ENCODE measurements at places on chromosomes 2 and 18.

DNA sequence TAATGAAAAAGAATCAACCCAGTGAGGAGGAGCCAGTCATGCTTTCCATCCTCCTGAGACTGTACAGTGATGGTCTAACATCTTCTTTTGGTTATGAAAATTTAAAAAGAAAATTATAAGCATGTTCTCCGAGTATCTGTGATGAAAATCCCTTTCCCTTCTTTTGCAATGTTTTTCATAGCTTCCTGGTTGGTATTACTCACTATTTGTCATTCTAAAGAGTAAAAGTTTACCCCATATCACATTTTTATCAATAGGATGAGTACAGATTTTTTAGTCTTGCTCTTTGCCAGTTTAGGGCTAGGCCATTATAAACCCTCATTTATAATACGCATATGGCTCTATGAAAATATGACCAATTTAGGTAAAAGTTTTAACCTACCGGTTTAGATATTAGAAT is 564.1 kb downstream of the SUCLG1 start:
- no peak for DNase-seq

DNA sequence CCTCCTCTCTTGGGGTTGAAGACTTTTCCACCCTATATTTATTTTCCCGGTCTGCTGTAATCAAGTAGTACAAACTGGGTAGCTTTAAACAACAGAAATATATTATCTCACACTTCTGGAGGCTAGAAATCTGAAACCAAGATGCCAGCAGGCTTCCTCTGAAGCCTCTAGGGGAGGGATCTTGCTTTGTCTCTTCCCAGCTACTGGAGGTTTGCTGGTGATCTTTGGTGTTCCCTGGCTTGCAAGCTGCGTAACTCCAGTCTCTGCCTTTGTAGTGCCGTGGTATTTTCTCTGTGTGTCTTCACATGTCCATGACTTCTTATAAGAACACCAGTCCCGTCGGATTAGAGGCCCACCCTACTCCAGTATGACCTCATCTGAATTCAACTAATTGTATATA is 44.4 kb downstream of the MYO3B start:
- DNase-seq = no peak

GRCh38 chr2:32756074-32756727 is 128.4 kb downstream of the TTC27 start:
- DNase-seq = no peak

DNA sequence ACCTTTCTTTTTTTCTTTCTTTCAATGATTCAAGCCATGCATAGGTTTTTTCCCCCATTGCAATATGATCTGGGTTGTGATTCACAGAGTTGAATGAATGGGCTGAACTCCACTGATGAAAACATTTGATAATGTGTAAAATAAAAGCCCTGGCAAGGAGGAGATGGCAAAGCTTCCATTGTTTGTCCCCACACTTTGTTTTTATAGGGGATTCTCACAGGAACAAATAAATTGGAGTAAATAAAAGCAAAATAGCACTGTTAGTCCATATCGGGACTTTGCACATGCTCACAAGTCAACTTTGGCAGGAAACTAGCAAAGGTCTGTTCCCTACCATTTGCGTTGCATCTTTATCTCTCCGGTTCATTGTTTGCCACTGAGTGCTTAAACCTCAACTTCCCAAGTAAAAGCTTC is 55.7 kb downstream of the MEIS1 start:
- DNase-seq = no peak

DNA sequence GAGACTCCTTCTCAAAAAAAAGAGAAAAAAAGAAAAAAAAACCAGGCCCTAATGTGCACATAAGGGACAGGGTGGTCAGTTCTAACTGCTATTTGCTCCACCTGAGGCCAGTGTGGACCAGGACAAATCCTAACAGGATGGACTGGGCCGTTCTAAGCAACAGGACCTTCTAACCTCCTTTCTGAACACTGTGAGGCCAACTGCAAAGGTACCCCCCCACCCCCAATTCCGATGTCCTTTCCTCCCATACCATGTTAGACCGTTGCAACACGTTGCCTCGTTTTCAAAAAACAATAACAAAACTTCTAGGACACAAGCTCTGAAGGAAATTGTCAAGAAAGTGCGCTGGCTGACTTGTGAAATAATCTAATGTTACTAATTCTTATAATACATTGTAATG is 1.2 kb downstream of the THAP4 start:
- DNase-seq = no peak

DNA sequence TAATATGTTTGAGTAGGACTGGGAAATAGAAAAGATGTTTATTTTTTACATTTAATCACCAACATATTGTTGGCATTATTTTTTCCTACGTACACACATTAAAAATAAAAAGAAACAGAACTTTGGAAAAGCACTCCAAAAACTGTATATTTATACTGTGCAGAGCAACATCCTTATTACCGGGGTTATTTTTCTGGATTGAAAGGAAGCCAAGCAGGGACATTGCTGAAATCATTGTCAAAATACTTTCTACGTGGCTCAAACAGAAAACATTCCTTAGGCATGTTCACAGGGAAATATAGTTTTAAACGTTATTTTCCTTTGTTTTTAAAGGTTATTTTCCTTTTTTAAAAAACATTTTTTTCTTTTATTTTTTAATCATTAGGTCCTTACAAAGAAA is 315.0 kb upstream of the SMIM21 start:
- no peak for DNase-seq

DNA sequence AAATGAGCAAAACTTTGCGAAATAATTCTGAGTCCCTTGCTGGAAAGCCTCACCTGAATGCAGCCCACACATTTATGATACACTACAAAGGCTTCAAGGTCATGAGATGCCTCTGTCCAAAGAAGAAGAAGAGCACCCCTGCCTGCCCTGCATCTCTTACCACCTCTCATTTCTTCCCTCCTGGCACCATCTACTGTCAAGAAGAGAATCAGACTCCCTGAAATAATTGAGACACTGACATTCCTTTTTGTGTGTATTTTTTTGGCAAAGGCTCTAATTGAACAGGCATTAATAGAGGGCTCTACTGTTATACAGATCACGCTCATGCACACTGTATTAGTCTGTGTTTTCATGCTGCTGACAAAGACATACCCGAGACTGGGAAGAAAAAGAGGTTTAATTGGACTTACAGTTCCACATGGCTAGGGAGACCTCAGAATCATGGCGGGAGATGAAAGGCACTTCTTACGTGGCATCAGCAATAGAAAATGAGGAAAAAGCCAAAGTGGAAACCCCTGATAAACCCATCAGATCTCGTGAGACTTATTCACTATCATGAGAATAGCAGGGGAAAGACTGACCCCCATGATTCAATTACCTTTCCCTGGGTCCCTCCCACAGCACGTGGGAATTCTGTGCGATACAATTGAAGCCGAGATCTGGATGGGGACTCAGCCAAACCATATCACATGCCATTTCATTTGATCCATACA is 176.3 kb downstream of the ALPK2 start:
- DNase-seq = no peak

DNA sequence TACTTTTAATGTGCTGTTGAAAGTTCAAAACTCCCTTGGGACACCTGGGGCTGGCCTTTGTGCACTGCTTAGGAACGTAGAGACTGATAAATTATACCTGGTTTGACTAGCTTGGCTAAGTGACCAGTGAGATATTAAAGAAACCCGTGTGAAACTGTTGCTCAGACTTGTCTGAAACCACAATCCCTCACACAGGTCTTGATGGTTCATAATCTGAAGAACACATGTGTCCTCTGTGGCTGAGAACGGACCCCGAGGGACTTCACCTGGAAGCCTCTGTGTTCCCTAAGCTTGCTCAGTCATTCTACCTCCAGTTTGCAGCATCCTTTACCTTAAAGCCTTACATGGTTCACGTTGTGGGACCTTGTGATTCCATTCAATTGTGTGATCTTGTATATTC is 218.8 kb downstream of the CBLN2 start:
- DNase-seq = no peak

DNA sequence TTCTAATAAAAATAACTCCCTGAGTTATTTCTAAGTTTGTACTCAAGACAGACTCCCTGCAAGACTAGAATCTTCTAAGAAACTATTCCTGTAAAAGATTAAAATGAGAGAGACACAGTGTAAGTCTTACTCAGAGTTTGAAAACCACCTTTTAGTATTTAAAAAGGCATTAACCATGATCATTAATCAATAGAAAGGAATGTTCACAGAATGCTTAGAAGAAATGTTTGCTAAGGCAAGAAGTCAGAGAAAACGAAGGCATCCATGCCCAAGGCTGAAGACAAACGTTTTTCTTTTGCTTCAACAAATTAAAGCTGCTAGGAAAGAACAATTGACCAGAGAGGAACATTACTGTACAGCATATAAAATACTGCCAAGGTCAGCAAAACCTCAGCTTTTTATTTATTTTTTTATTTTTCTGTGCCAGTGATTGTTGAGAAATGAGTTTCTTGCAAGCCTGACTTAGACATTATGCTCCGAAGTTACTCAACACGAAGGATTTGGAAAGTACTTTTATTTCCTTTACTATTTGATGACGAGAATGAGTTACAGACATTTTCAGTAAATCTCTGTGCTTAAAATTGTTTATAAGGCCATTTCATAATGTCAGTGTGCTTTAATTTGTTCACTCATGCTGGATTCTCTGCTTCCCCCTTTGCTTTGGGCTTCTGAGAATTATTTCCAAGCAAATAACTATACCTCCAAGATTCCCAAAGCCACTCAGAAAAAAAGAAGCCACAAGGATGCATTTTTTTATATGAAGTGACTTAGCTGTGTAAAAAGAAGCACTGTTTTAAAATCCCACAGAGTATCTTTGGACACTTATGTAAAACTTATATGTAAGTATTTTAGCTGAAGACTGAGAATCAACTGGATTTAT is 20.5 kb downstream of the RND3 start:
- no peak for DNase-seq

DNA sequence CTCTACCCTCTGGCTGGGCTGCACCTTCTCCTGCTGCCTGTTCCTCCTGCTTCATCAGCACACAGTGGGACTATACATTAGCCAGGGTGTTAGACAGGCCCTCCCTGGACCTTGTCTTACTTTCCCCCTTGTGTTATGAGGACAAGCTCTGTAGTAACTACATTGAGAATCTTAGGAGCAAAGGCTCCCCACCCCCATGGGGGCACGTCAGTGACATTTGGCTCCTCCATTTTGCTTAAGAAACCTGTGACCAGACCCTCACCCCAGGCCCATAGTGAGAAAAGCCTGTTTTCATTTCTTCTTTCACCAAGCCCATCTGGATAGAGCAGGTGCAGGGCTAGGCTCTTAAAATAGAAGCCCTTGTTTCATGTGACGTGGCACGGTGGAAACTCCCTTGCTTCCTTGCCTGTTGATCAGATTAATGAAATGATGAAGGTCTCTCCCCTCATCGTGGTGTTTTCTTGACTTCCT is 146.7 kb downstream of the RPIA start:
- DNase-seq = no peak

- DNase-seq = no peak
Observed at GRCh38 chr2:28251337-28251736, 141.3 kb upstream of the FOSL2 start.

- DNase-seq = no peak
Observed at GRCh38 chr18:27695503-27695902, 481.4 kb downstream of the CDH2 start.

GRCh38 chr2:218927422-218927821 is 32.0 kb upstream of the CDK5R2 start:
- no peak for DNase-seq

GRCh38 chr2:42223067-42223854 is 54.1 kb downstream of the EML4 start:
- no peak for DNase-seq

DNA sequence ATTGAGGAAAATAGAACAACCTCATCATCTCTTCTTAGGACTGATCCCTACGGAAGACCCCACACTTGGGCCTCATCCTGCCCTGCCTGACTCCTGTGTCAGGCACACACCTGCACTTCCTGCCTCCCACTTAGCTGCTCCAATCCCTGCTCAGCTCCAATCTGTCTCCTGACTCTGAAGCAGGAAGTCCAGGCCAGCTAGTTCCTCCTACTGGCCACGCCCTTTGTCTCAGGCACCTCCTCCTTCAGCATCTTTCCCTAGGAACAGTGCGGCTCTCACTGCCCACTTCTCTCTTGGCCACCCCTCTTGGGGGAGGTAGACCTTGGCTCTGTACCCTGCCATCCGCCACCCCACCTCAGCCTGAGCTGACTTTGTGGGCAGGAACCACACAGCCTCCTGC is 135.8 kb downstream of the CELF4 start:
- DNase-seq = no peak

- DNase-seq = no peak
Observed at GRCh38 chr2:220855296-220855695, 716.8 kb downstream of the EPHA4 start.

DNA sequence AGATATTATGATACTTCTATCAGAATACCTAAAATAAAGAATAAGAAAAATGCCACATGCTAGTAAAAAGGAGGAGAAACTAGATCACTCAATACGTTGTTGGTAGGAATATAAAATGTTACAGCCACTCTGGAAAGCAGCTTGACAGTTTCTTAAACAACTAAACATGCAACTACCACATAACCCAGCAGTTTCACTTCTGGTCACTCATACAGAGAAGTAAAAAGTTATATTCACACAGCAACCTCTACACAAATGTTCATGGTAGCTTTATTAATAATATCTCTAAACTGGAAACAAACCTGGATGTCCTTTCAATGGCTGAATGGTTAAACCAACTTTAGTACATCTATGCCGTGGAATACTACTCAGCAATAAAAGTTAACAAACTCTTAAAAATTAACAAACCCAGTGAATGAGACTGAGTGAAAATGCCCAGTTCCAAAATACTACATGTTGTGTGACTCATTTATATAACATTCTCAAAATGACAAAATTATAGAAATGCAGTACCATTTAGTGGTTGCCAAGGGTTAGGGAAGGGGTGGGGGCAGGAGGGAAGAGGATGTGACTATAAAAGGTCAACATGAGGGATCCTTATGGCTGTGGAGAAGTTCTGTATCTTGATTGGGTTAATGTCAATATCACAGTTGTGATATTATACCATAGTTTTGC is 124.1 kb downstream of the MMADHC start:
- no peak for DNase-seq

DNA sequence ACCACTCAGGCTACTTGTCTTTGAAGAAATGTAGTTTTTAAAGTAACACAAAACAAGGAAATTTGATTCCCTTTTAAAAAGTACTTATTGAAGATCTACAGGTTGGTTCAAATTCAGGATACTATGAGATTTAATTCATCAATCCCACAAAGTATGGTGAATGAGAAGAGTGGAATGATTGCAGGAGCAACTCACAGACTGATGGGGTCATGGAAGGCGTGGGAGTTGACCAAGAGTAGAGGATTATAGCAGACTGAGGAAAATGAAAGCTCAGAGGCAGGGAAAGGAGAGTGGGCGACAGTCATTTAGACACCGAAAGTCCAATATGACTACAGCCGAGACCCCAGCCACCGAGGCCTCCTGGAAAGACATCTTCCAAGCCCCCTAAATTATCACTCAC is 12.5 kb upstream of the DAPL1 start:
- DNase-seq = no peak

GRCh38 chr2:59726228-59727120 is 827.0 kb downstream of the BCL11A start:
- no peak for DNase-seq

- no peak for DNase-seq
Observed at GRCh38 chr18:23693846-23694245, 4.6 kb downstream of the LAMA3 start.
